ENCODE measurements at places on chromosomes 6 and 20. TPM values are rescaled to one million over a fixed set of nuclear protein-coding genes. Genes with fewer than 3 reads are reported as not detected.

The SOX18 gene
- total RNA-seq, result not detected

The ANKEF1 gene
- 5.0 TPM for total RNA-seq

The C4A gene
- 9.8 TPM for total RNA-seq

The IL17A gene
- total RNA-seq, result not detected

The JPH2 gene
- total RNA-seq, result not detected

The LST1 gene
- 20.3 TPM for total RNA-seq

The DNMT3B gene
- 0.38 TPM for total RNA-seq

The FLRT3 gene
- total RNA-seq, result not detected

The SIRPG gene
- total RNA-seq, result 34.9 TPM

The CGA gene
- not detected for total RNA-seq

The SGK2 gene
- total RNA-seq, result 0.70 TPM

The CCM2L gene
- not detected for total RNA-seq

The CNR1 gene
- not detected for total RNA-seq

The PTPRK gene
- 0.47 TPM for total RNA-seq

The PRIM2 gene
- 12.8 TPM for total RNA-seq

The SLC52A3 gene
- not detected for total RNA-seq

The EYS gene
- total RNA-seq, result not detected

The PRND gene
- total RNA-seq, result not detected

The SUN5 gene
- not detected for total RNA-seq

The DSN1 gene
- 12.8 TPM for total RNA-seq

The MCHR2 gene
- total RNA-seq, result not detected

The OXT gene
- total RNA-seq, result not detected

The LGSN gene
- not detected for total RNA-seq

The TPBG gene
- 1.00 TPM for total RNA-seq

The VARS2 gene
- 34.9 TPM for total RNA-seq

The CYP24A1 gene
- 3.0 TPM for total RNA-seq

The ZNF337 gene
- 36.6 TPM for total RNA-seq

The TMEM14A gene
- 9.5 TPM for total RNA-seq

The HSF2 gene
- 15.7 TPM for total RNA-seq

The DOK5 gene
- not detected for total RNA-seq

The VPS52 gene
- total RNA-seq, result 89.4 TPM

The SLC22A2 gene
- not detected for total RNA-seq

The IER3 gene
- 11.4 TPM for total RNA-seq

The ZSCAN23 gene
- 1.7 TPM for total RNA-seq

The KCNQ5 gene
- total RNA-seq, result 4.2 TPM

The ACTL10 gene
- 5.5 TPM for total RNA-seq

The KIF25 gene
- not detected for total RNA-seq

The FYN gene
- total RNA-seq, result 713 TPM

The GHRH gene
- total RNA-seq, result not detected

The TRAPPC3L gene
- not detected for total RNA-seq

The FAM162B gene
- total RNA-seq, result not detected

The PNRC1 gene
- total RNA-seq, result 622 TPM

The ADGRF4 gene
- total RNA-seq, result not detected

The PARD6B gene
- total RNA-seq, result 10.9 TPM

The MACROD2 gene
- not detected for total RNA-seq

The NKX2-2 gene
- not detected for total RNA-seq

The NELFCD gene
- total RNA-seq, result 77.6 TPM

The RIPPLY2 gene
- not detected for total RNA-seq

The HLA-DQB1 gene
- total RNA-seq, result 9.9 TPM

The SLPI gene
- not detected for total RNA-seq

Data from CD4-positive, alpha-beta memory T cell (primary cell).